Cerebellar nuclear complex (tissue), 1 donor: ENCODE measurements at places on chromosomes 11 and 22.

DNA sequence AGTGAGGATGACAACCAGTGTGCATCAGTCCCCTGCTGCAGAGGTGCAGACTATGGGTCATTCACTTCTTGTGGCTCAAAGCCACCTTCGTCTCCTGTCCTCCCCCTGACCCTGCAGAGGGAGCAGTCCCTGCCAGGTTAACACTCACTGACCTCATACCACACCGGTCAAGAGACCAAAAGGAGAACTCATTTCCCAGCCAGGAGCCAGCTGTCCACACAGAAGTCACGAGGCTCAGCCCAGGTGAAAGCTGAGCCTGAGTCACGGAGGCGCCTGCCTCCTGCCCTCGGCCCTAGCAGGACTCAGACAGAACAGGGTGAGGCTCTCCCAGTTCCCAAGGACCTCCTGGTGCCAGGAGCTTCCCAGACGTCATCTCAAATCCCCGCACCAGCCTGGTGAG is 103.7 kb downstream of the MN1 start:
- DNase-seq = no peak

- DNase-seq = no peak
These were observed 2.6 kb upstream of the FADS3 start for GRCh38 chr11:61893981-61894380.

DNA sequence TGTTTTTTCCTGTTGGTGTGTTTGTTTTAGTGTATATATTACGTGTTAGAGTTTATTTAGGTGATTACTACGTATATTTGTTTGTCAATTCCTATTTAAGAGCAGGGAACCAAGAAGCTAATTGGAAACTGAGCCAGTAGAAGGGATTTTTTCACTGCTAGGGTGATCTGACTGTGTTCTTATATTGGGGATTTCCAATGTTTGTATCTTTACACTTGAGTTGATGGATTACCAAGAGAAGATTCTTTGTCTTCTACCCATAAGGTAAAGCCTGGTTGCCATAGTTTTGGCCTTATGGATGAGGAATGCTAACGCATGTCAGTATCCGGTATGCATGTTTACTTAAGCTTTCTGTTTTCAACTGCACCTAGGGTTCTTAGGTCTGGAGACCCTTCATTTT is 35.6 kb downstream of the SIK2 start:
- no peak for DNase-seq

DNA sequence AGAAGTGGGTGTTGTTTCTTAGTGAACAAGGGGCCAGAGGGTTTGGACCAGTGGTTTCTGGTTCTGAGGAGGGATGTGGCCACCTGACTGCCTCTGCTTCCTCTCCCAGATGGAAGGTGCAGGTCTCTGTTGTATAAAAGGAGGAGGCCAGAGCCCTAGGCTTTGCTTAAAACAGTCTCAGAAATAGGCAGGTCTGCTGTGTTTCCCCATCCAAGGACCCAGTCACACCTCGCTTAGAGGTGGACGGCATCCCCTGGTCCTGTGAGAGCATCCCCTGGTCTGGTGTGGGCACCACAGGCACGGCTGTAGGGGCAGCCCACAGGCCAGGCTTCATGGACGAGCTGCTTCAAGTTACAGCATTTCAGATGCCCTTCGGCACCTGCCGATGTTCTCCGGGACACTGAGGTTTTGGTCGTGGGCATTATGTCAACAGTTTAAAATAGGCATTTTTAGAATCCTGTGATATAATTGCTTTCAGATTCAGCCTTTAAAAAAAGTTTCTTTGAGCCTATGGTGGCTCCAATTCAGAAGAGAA is 45.7 kb upstream of the SHANK2 start:
- DNase-seq = no peak

DNA sequence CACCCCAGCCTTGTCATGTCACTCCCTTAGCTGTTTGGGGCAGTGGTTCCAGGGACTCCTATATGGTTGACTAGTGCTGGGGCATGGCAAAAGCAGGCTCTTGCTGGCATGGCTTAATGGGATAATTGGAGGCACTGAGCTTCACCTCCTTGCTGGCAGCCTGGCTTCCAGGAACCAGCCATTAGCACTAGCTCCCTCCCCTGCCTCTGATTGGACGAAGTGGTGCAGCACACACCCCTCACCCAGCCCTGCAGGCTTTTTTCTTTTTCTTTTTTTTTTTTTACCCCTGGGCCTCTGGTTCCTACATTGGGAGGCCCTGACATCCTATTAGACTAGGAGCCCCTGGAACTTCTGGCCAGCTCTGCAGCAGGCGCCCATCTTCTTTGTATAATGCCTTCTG is 18.6 kb downstream of the PHLDB1 start:
- no peak for DNase-seq

- DNase-seq = peak; percentile 8
These were observed 11.1 kb upstream of the RFPL1 start for GRCh38 chr22:29427176-29427760.

DNA sequence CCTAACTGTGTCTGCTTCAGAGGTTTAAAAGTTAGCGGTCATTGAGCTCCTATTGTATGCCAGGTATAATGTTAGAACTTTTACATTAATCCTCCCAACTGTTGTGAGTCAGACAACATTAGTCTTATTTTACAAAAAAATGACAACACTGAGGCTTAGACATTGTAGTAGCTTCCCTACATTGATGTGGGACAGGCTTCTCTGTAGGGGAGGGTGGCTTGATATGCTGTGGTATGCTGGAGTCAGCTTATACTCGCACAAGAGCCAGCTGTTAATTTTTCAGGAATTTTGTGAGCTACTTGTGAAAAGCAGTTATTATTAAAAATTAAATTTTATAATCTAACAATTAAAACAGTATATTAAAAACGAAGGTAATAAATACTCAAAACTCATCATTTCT is 64.8 kb upstream of the NAV2 start:
- DNase-seq = no peak

- no peak for DNase-seq
These were observed 47.3 kb downstream of the WNT7B start for GRCh38 chr22:45929649-45930048.

DNA sequence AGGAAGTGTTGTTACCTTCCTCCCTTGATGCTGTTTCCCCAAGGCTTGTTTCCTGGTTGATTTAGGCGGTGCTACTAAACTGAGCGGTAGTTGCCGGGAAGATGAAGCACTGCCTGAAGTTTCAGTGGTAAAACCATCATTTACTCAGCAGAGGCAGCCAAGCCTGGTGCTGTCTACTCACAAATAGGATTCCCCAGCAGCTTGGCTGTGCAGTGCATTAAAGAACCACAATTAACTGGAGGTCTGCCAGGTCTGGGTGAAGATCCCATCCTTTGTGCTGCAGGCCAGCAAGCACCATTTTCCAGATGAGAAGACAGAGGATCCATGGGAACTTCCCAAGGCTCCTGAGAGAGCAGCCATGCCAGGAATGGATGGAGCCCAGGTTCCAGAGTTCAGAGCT is 231.9 kb upstream of the E2F8 start:
- no peak for DNase-seq

- DNase-seq = no peak
These were observed 363 bp downstream of the OR8A1 start for GRCh38 chr11:124570160-124570559.

GRCh38 chr11:70323806-70324205 is 53.3 kb downstream of the PPFIA1 start:
- DNase-seq = no peak

GRCh38 chr11:82521427-82521826 is 212.2 kb downstream of the FAM181B start:
- DNase-seq = no peak

DNA sequence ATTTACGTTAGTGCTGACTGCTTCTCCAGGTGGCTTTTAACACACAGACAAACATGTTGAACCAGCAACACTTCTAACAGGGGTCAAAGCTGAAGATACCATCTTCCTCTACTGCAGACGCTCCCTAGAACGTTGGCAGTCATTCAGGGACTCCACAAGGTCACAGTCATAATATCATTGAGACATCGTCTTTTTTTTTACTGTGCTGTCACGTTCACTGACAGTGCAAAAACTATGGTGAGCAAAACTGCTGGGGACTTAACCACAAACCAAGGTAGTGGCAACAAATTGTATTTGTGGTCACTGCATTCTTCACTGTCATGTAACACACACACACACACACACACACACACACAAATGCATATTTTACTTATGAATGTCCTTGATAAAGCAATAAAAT is 244.9 kb downstream of the CASP12 start:
- DNase-seq = no peak

- DNase-seq = no peak
These were observed 786 bp upstream of the ANKRD42 start for GRCh38 chr11:83192606-83193245.

DNA sequence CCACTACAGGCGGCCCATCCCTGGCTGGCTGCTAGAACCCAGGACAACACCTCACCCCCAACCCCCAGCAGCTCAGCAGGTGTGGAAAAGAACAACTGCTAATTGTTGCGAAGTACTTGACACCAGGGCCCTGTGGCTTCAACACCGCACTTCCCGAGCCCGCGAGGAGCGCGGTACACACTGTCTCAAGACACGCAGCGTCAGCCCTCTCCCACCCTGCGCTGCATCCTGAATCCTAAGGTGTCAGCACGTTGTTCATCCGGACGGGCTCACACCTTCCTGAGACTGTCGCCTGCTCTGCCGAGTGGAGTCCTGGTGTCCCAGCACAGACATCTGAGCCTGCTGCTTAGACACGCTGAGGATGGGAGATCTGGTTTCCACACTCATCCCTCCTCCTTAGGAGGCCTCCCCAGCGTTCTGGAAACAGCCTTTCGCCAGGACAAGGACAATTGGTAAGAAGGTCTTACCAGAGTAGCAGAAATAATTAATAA is 1336.2 kb downstream of the BRD1 start:
- no peak for DNase-seq

GRCh38 chr22:45910928-45911467 is 66.0 kb downstream of the WNT7B start:
- DNase-seq = no peak

GRCh38 chr11:77198440-77198849 is 70.4 kb downstream of the MYO7A start:
- DNase-seq = no peak

- no peak for DNase-seq
These were observed 310.7 kb upstream of the MTNR1B start for GRCh38 chr11:92658733-92659132.

DNA sequence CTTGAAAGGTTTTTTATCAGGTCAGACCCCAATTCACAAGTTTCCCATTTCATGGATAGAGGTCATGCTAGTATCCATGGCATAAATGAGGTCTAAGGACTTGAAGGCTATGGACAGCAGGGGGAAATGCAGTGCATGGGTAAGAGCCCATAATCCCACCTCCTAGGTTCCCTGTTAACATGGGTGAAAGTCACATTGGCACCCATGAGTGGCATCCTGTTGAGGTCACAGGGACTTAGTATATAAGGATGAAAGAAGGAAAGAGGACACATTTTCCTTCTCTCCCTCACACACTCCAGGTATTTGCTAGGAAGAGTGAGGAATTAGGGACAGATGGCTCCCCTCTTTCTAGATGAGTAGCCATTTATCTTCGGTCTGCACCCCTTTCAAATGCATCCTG is 9.4 kb upstream of the GLYAT start:
- no peak for DNase-seq

DNA sequence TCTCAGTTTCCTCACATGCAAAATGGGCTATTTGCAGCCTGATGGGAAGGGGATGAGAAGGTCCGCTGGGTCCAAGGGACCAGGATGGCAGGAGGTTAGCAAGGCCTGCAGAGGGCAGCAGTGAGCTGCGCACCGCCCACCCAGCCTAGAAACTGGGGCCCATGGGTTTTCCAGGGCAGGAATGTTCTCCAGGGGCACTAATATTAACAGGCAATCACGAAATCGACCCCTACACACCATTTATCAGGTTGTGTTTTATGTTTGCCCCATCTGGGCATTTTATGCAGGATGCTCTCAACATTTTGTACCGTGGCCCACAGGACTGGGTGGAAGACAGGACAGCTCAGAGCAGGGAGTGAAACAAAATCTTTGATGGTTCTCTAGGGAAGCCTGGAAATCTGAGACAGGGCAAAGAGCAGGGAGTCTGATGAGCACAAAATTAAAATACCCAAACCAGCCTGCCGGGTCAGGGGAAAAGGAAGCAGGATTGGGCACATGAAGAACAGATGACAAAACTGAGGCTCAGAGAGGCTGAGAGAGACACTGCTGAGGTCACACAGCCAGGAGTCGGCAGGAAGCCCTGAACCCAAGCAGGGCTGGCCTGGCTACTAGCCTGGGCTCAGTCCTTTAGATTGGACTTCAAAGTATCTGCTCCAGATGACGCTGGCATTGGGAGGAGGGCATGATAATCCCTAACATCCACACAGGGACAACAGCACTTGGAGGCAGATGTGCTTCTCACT is 1.6 kb upstream of the BCR start:
- no peak for DNase-seq

DNA sequence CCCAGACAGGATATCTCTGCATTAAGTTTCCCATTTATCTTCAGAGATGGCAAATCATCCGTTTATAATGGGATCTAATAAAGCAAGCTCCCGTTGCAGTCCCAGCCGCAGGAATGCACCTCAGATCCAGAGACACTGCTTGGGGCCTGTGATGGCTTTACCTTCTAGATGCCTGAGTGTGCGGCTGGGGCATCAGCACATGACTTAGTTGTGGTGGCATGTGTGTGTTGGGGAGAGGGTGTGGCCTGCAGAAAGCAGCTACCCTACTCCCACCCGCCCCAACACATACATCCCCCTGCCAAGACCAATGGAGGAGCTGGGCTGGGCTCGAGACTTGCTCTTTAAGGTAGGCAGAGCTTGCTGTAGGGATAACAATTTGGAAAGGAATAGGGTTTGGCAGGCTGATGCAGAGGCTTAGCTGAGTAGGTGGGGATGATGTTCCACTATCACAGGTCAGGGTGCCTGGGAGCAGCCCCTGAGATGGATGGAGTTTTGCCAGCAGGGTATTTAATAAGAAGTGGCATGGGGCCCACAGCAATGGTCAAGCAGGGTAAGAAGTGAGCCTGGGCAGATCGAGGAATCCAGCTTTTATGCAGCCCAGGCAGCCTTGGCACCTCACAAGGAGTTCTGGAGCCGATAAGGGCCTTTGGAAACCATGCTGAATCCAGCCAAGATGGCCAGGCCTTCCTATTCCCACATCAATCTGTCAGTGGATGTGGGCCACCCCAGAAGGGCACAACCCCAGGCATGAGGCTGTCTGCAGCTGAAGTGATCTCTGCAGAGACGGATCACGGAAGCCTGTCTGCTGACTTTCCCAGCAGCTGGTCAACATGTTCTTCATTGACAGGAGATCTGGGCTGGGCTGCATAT is 601.3 kb downstream of the BUD13 start:
- DNase-seq = no peak

- no peak for DNase-seq
These were observed 25.8 kb downstream of the MRGPRD start for GRCh38 chr11:68954836-68955606.

- DNase-seq = no peak
These were observed 8.8 kb upstream of the UBASH3B start for GRCh38 chr11:122646549-122647340.
